Endothelial cell of umbilical vein (primary cell): ENCODE measurements at places on chromosomes 5 and 9. TPM values are rescaled to one million over a fixed set of nuclear protein-coding genes. Genes with fewer than 3 reads are reported as not detected.

DNA sequence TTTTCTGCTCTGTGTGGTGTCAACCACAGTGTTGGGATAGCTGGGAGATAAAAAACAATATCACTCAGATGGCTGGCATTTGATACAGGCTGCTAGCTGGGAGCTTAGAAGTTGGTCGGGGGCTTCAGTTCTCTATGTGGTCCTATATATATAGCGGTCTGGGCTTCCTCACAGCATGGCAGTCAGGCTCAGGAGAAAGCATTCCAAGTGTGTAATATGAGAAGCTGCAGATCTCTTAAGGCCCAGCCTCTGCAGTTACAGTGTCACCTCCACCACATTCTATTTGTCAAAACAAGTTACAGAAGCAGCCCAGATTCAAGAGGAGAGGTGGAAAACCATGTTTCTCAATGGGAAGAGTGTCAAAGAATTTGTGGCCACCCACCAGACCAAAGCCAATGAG is 108.1 kb upstream of the NIPBL start:
- H3K4me1 ChIP-seq: no peaks in the 10 kb centered on the region
- H3K4me3 ChIP-seq: no peak overlapping the region
- no peak overlapping the region for H3K27ac ChIP-seq
- H3K27me3 ChIP-seq: peaks cover 2% of the 10 kb centered on the region

GRCh38 chr9:99820685-99821395 is 845 bp upstream of the NR4A3 start:
- H3K27ac ChIP-seq: peak overlapping the region; percentile 46
- peaks cover 25% of the 10 kb centered on the region for H3K4me1 ChIP-seq
- no peaks in the 10 kb centered on the region for H3K36me3 ChIP-seq
- peak; percentile 69 for DNase-seq

Gene ADGRD2
- not detected in 2 replicates for total RNA-seq

DNA sequence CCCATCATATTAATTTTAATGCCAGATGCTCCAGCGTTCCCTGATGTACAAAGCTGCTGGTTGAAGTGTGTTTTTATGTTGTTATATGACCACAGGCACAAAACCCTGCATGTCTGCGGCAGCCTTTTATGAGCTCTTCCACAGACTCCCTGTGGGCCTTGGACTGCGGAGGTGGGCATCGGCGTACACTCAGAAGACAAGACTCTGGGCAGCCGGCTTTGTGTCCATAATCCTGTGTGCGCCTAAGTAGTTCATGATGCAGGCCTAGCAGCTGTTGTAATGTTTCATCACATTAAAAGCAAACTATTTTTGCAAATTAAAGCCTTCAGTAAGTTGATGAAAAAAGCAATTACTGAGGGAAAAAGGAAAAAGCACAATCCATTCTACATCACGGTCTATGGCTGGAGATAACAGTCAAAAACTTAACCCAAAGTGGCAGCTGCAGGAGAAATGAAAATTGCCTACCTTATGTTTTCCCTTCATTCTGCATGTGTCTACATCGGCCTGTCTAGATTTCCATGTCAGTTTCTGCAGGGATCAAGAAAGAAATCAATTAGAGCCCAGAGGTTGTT is 78.8 kb downstream of the SEMA6A start:
- H3K4me3 ChIP-seq: no peak overlapping the region
- H3K27me3 ChIP-seq: no peaks in the 10 kb centered on the region
- no peaks in the 10 kb centered on the region for H3K36me3 ChIP-seq
- no peak for DNase-seq

GRCh38 chr5:14861123-14861765 is 10.3 kb downstream of the ANKH start:
- no peaks in the 10 kb centered on the region for H3K36me3 ChIP-seq
- no peak overlapping the region for H3K4me3 ChIP-seq
- DNase-seq: no peak
- no peaks in the 10 kb centered on the region for H3K27me3 ChIP-seq
- H3K27ac ChIP-seq: no peak overlapping the region

- no peaks in the 10 kb centered on the region for H3K27me3 ChIP-seq
- no peaks in the 10 kb centered on the region for H3K4me1 ChIP-seq
- no peaks in the 10 kb centered on the region for H3K36me3 ChIP-seq
- DNase-seq: no peak
- H3K27ac ChIP-seq: no peak overlapping the region
Measured at GRCh38 chr9:123319541-123320339, 36.3 kb upstream of the CRB2 start.

Gene NOXA1
- total RNA-seq: 0.91 and 1.3 TPM in 2 replicates

GRCh38 chr5:142829801-142830220 is 59.6 kb downstream of the ARHGAP26 start:
- H3K27ac ChIP-seq: peak overlapping the region; percentile 28
- no peaks in the 10 kb centered on the region for H3K27me3 ChIP-seq
- H3K4me3 ChIP-seq: no peak overlapping the region

Gene C7
- 0.29 TPM in 1 of 2 replicates, not detected in the other for total RNA-seq

Gene ANKDD1B
- total RNA-seq: 0.65 and 0.71 TPM in 2 replicates
